ENCODE measurements at places on chromosomes 7 and 10. TPM values are rescaled to one million over a fixed set of nuclear protein-coding genes. Genes with fewer than 3 reads are reported as not detected.

The CCNJ gene
- 9.4 TPM for total RNA-seq

The NRBF2 gene
- 25.0 TPM for total RNA-seq

The ZNF248 gene
- 5.8 TPM for total RNA-seq

DNA sequence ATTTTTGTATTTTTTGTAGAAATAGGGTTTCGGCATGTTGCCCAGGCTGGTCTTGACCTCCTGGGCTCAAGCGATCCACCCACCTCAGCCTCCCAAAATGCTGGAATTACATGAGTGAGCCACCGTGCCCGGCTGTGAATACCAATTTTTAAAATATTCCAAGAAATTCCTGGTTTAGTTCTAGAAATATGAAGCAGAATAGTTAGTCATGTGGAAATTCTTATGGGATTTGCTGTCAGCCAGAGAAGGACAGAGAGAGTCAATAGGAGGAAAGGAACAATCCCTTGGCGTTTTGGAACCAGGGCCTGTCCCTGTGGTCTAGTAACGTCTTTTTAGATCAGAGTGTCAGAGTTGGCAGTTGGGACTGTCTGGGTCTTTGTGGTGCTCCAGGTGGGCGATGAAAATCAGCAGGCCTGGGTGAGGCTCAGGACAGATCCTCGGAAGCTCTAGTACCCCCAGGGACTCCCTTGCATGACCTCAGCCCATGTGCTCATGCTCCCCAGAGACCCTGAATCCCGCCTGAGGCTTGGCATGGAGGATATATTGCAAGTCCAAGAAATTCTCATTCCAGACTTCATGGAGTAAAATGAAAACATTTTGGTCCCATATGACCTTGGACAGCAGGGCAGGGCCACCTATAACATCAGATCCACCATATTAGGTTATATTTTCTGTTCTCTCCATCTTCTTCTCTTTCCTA is 7.8 kb downstream of the NODAL start:
- H3K4me3 ChIP-seq: no peak overlapping the region
- H3K27me3 ChIP-seq: no peaks in the 10 kb centered on the region
- no peak overlapping the region for H3K27ac ChIP-seq
- no peak for DNase-seq
- peaks cover 28% of the 10 kb centered on the region for H3K4me1 ChIP-seq

DNA sequence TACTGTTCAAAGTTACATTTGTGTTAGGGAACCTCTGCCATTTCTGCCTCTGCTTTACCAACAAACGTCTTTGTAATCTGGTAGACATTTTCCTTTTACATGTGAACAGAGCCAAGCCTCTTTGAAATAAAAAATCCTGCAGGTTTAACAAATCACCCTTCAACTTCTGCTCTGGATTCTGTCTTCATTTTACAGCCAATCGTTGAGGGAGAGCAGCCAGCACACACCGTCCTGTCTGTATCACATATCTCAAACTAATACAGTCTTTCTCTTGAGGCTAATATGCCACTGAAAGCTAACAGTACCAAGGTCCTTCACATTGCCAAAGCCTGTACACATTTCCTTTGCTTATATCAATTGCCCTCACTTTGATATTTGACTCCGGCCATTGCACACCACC is 468.6 kb upstream of the TEX47 start:
- DNase-seq: no peak
- H3K4me3 ChIP-seq: no peak overlapping the region
- no peaks in the 10 kb centered on the region for H3K36me3 ChIP-seq
- no peak overlapping the region for H3K27ac ChIP-seq

DNA sequence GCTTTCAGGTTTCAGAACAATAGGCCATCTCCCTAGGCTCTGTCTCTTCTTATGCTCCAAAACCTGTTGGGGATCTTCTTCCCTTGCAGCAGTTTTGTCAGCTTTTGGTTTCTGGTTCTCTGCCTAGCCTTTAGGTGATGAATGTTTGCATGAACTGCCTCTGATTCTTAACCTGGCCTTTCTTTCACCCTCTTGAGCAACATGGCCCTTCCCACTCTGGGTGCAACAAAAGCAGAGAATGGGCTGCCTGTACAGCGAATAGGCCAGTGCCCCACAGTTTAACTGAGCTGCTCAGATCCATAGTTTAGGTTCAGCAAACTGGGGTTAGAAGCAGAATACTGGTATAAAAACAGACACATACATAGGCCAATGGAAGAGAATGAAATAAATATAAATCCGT is 18.1 kb upstream of the NUP205 start:
- no peaks in the 10 kb centered on the region for H3K27me3 ChIP-seq
- no peak overlapping the region for H3K27ac ChIP-seq
- no peaks in the 10 kb centered on the region for H3K36me3 ChIP-seq
- H3K4me3 ChIP-seq: no peak overlapping the region
- no peaks in the 10 kb centered on the region for H3K4me1 ChIP-seq

DNA sequence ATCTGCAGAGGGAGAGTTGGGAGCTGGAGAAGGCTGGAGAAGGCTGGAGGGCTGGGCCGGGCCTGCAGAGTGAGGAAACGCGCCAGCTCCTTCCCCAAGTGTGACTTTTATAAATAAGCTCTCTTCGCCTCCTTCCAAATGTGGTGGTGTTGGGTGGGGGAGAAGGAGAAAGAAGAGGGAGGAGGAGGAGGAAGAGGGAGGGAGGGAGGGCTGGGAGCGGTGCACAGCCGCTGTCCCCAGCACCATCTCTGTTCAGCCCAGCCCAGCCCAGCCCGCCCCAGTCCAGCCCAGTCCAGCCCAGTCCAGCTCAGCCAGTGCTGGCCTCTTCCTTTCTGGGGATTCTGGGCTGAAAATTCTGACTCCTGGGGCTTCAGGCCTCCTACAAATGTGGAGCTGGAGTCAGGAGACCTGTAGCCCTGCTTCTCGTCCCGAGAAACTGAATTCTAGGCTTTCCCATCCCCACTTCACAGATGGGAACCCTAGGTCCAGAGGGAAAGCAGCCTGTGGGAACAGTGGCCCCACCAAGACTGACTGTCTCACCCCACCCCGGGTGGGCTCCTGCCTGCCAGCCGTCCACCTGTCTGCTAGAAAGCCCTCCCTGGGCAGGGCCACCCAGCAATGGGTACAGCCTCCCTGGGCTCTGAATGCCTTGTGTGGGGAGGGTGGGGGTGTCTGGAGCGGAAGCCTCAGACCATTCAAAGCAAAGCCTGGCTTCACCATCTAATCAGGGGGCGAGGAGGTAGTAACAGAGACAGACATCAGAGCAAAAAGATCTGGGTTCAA is 2.3 kb downstream of the STX1A start:
- no peaks in the 10 kb centered on the region for H3K36me3 ChIP-seq
- no peak for DNase-seq
- H3K4me1 ChIP-seq: peaks cover 18% of the 10 kb centered on the region
- H3K4me3 ChIP-seq: peak overlapping the region; percentile 66
- no peaks in the 10 kb centered on the region for H3K27me3 ChIP-seq

DNA sequence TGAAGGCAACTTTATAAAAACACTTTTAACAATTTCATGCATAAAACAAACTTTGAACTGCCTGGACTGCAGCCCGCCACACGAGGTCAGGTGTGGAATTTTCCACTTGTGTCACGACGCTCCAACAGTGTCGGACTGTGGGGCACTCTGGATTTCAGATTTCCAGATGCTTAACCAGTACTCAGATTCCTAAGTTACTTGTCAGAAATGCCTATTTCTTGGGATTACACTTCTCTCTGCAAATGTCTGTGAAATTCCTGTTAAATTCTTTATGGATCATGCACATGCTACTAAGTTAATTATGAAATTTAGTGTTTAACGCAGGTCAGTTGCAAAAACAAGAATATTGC is 473 bp upstream of the GPER1 start:
- no peaks in the 10 kb centered on the region for H3K36me3 ChIP-seq
- H3K27me3 ChIP-seq: no peaks in the 10 kb centered on the region
- peak overlapping the region; percentile 47 for H3K4me3 ChIP-seq
- peaks cover 11% of the 10 kb centered on the region for H3K4me1 ChIP-seq
- DNase-seq: no peak
